ENCODE measurements at places on chromosomes 4 and X.

- no peak for DNase-seq
Measured at GRCh38 chrX:51292421-51292820, 40.2 kb upstream of the NUDT10 start.

GRCh38 chr4:39559626-39560025, 32.4 kb upstream of the UGDH start:
- DNase-seq, result no peak

DNA sequence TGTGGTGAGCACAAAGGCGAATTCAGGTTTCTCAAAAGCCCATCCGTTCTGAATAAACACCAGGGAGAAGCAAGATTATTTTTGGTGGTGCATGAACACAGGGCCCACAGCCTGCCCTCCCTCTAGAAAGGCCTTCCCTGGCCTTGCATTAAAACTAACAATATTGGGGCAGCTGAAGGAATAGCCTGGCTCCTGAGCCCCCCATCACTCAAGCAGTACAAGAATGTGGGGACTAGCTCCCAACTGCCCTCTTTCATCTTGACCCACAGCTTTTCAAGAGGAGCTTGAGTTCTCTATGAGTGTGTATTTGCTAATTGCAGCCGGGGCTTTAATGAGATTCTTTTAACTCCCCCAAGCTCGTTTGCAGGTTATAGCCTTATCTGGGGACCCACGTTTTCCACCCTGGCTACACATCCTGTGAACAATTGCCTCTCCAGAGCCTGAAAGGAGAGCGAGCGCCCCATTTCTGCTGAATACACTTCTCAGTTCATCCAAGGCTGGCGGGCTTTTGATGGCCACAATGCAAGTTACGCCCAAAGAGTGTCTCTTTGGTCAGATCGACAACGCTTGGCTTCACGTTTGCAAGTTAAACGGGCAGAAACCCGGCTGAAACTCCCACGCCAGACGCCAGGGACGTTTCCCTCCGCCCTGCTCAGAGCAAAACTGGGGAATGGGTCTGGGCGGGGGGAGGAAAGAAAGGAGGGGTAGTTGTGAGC, 4.7 kb upstream of the GSX2 start:
- DNase-seq, result no peak

DNA sequence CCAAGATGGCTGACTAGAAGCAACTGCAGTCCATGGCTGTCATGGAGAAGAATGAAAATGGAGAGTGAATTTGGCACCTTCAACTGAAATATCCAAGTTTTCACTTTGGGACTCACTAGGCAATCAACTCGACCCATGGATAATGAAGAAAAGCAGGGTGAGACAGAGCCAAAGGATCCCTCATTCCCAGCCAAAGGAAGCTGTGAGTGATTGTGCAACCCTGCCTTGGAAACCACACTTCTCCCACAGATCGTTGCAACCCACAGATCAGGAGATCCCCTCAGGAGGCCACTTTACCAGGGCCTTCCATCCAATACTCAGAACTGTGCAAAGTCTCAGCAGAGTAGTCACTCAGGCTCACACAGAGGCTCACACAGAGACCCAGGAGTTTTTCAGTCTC, 4.5 kb downstream of the CFAP299 start:
- no peak for DNase-seq

DNA sequence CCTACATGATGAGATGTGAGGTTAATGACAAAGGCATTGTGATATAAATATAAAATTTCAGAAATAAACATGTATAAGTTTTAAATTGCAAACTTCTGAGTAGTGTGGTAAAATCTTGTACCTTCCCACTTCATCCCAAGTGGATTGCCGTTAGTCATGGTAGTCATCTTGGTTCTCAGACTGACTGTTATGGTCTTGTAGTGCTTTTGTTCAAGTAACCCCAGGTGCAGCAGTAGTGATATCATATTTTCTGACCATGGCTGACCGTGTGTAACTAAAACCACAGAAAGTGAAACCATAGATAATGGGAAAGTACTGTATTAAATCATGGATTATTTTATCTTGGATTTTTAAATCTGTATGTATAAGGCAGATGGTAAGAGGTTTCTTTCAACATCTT, 74.8 kb upstream of the SLIT2 start:
- no peak for DNase-seq

DNA sequence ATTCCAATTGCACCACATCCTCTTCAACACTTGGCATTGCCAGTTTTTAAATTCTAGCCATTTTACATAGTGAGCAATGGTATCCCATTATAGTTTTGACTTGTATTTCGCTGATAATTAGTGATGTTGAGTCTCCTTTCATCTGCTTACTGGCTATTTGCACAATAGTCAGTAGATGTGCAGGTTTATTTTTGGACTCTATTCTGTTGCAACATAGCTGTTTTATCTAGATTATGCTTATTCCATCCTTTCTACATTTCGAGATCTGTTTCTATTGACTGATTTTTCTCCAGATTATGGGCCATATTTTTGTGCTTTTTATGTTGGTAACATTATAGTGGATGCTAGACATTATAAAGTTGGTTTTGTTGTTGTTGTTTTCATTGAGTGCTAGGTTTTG, 106.1 kb downstream of the WWC2 start:
- DNase-seq, result no peak

DNA sequence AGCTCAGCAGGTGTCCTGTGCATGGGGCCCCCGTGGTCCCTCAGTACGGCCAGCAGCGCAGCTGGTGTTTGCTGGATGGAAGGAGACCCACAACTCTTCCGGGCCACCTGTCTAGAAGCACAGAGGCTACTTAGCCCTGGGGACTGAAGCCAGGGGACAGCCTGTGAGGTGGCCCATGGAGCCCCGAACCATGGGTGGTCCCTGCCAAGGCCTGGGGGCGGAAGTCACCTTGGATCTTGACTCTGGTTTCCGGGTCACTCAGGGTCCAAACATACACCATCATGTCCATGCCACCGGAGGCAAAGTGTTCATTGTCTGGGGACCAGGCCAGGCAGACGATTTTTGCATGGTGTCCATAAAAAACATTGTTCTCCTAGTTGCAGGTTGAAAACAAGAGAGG, 39.5 kb downstream of the WDR1 start:
- DNase-seq, result no peak

DNA sequence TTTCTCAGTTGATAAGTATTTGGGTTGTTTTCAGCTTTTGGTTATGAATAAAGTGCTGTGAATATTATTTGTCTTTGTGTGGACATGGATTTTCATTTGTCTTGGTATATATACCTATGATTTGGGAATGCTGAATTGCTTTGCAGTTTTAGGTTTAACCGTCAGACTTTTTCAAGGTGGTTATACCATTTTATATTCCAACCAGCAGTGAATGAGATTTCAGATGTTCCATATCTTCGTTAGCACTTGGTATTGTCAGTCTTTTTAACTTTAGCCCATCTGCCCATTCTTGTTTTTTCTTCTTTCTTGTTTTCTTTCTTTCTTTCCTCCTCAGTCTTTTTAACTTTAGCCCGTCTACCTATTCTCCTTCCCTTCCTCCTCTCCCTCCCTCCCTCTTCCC, 106.0 kb downstream of the KDM6A start:
- no peak for DNase-seq

DNA sequence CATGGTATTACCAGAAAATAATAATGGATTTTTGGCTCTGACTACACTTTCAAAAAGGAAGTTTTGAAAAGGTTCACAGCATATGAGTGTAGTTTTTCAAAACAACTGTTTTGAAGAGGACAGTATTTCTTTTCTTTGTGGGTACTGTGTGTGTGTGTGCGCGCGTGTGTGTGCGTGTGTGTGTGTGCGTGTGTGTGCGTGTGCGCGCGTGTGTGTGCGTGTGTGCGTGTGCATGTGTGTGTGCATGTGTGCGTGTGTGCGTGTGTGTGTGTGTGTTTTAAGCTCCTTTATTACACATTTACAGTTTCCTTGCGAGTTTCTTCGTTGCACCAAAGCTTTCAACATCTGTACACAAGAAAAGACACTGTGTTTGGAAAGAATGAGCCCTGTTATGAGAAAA, 755.4 kb downstream of the SH3BGRL start:
- DNase-seq, result no peak

- no peak for DNase-seq
Measured at GRCh38 chrX:150094375-150094774, 156.1 kb upstream of the EOLA2 start.

DNA sequence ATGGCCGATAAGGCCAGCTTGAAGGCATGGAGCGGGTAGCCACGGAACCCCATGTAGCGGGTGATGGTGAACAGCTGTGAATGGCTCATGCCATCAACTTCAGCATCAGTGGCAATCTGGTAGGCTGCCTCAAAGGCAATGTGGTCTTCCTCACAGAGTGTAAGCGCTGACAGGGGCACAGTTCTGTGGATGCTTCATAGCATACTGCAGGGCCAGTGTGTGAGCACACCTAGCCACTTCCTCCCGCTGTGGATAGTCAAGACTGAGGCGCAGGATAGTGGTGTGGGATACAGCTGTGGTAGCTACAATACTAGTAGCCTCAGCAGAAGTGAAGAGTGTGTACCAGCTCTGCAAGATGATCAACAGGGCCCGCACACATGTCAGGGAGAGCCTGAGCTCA, 40.5 kb downstream of the C4orf33 start:
- DNase-seq, result no peak

GRCh38 chr4:185793716-185794115, 18.3 kb downstream of the SORBS2 start:
- DNase-seq, result no peak

- no peak for DNase-seq
Measured at GRCh38 chrX:46400530-46401443, 144.4 kb downstream of the ZNF674 start.

DNA sequence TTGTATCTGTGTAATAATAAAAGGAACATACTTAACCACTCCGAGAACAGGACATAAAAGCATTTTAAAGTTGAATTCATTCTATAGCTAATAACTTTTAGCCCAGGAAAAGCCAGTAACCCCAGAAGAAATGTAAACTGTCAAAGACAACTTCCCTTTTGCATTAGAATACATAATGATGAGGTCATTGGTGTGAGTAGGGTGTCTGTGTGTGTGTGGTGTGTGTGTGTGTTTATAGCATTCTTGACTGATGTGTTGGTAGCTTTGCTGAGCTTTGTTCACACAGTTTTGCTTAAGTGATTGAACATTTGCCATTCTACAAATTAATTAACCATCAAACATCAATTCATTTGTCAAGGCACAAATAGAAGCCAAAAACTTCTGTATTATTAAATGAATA, 559.6 kb downstream of the ARAP2 start:
- no peak for DNase-seq

GRCh38 chr4:173121076-173121561, 47.5 kb upstream of the GALNT7 start:
- DNase-seq, result peak; percentile 25
